ENCODE measurements at places on chromosomes 11 and 22.
A peak's percentile ranks its signal among the peaks of the same experiment; 100 is the strongest.

DNA sequence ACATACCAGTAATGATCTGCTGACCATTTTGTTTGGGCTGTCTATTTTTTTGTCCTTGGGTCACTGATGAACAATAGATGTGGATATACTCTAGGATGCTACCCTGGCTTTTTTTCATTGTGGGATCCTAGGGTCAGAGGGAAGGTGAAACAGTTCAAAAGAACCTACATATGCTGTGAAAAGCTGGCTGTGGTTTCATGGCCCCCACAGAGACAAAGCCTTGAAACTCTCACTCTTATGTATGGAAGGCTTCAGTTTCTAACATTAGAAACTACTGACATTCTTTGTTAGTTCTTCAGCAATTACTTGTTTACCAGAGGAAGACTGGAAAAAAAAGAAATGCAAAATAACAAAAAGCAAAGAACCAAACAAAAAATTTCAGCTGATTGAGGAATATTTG, 250.7 kb downstream of the FAT3 start:
- DNase-seq = no peak

GRCh38 chr11:93059117-93059957, 89.9 kb downstream of the MTNR1B start:
- DNase-seq = peak; percentile 7

- DNase-seq = no peak
Measured at GRCh38 chr11:90250970-90251369, 28.1 kb upstream of the CHORDC1 start.

DNA sequence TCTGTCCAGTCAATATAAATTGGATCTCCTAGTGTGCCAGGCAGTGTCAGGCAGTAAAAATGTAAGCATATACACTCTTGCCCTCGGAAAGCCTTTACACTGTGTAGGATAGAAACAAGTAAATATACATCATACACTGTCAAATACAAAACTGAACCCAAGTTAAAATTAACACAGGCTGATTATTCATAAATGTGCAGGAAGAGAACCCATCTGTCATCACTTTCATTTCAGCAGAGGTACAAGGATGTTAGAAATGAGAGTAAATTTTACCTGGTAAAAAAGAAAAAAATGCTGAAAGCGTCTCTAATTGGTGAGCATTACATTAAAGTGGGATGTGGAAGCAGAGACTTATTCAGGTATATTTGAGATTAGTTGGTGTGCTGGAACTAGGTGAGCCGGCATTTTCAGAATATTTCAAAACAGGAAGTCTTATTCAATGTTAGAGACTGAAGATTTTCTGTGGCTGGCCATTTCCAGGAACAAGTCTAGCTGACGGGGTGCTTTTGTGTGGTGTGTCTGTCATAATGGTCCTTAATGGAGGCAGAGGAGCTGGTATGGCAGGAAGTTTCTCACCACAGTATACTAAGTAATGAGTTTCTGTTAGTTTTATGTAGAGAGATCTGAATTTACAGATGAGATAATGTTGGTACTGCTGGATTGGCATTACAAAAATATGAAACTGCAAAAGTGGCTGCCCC, 192.6 kb downstream of the CASP12 start:
- DNase-seq = no peak

DNA sequence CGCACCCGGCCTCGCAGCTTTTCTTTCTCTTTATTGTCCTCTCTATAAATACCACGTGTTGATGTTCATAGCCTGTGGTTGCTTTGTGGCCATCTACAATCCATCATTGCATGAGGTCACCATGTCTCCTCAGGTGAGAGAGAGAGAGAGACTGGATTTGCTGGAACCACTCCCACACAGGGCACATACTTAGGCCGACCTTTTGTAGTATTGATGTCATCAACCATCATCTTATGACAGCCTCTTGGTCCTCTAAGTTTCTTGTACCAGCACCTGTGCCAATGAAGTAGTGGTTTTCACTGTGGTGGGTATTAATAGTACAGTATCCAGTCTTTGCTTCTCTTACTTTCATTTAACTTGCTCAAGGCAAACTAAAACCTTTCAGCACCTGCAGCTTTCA, 22.8 kb upstream of the P2RY6 start:
- DNase-seq = no peak

DNA sequence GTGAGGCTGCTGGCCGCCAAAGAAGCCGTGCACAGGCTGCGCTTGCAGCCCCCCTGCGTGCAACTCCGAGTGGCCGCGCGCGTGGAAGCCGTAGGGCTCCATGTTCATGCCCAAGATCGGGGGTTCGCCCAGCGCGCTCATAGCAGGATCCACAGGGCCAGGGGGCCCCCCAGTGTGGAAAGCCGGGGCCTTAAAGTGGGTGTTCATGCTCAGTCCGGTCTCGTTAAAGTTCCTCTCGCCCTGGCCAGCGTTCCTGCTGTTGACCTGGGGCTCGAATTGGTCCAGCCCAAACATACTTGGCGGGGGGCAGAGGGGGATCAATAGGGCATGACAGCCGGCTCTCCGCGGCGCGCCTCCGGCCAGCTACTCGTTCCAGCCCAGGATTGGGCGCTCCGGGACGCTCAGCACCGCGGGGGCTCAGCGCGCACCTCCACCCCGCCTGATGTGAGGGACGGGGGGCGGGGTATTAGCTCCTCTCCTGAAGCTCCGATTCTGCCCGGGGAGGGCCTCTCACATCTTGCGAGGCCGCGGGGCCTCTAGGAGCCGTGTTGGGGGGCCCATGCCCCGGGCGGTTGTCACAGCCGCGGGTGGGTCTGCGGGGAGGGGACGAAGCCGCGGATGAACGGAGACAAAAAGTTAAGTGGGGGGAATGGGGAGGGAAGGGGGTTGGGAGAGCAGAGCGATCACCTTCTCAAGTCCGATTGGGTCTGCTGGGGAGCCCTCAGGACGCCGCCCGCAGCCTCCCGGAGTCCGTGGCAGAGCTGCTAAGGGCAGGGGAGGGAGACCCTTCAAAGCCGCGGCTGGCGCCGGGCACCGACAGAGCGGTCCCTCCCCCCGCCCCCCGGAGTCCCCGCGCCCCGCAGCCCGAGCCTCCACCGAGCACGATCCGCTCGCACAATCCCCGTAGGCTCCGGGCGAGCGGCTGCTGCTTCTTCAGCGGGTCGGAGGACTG, 1.0 kb downstream of the MN1 start:
- DNase-seq = no peak

GRCh38 chr11:126594921-126595367, 239.5 kb downstream of the ST3GAL4 start:
- no peak for DNase-seq

DNA sequence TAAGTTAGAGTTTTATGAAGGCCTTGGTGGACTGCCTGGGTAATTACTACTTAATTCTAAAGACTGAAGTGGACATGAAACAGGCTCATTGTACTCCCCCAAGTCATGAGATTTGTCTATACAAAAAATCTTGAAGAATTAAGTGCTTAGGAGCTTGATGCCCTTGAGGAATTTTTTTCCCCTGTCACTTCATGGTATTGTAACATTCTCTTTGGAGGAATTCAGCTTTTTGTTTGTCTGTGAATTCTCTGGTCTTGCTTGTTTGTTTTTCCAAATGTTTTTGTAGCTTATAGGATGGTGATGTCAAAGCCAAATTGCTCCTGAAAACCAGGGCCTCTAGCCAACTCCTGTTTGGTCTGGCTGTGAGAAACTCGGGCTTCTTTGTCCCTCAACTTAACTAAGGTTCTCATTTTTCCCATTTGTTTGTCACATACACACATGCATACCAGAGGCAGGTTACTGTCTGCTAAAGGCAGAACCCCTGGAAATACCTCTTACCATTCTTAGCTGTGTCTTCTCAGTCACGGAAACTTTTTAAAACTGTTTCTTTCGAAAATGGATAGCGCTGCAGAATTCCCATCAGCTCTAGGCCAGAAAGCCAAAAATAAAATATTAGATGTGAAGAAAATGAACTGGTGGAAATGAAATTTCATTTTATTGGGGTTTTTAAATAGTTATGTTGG, 66.9 kb downstream of the AMOTL1 start:
- DNase-seq = no peak

DNA sequence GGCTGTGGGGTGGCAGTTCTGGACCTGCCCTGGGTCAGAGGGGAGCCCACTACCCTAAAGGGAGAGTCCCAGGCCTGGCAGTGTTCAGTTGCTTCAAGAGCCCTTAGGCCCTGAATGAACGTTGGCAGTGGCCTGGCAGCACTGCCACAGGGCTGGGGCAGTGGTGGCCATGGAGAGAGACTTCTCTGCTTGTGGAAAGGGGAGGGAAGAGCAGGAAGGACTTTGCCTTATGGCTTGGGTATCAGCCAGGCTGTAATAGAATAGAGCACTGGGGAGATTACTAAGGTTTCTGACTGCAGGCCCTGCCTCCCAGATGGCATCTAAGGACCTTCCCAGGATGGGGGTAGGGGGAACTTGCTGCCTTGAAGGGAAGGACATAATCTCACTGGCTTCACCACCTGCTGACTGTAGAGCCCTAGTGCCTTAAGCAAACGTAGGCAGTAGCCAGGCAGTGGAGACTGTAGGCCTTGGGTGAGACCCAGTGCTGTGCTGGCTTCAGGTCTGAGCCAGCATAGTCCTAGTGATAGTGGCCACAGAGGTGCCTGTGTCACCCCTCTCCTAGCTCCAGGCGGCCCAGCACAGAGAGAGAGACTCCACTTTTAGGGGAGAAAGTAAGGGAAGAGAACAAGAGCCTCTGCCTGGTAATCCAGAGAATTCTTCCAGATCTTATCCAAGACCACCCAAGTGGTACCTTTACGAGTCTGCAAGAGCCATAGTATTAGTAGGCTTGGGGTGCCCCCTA, 27.6 kb downstream of the PLA2G6 start:
- no peak for DNase-seq

DNA sequence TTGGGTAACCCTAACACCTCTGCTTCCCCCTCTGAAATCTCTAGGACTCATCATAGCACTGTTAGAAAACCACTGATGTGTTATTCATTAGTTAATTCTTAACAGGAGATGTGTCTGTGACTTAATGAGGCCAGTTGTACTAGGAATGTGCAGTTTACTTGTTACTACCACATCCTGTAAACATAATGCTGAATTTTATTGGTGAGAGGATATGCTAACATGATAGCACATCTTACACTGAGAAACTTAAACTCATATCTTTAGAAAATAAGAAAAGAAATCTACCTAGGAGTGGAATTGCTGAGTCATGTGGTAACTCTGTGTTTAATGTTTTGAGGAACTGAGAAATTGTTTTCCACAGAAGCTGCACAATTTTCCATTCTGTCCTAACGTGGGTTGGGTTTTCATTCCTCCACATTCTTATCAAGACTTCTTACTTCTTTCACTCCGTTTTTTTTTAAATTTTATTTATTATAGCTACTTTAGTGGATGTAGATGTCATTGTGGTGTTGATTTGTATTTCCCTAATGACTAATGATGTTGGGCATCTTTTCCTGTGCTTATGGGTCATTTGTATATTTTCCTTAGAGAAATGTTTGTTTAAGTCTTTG, 33.7 kb downstream of the RNF121 start:
- no peak for DNase-seq

DNA sequence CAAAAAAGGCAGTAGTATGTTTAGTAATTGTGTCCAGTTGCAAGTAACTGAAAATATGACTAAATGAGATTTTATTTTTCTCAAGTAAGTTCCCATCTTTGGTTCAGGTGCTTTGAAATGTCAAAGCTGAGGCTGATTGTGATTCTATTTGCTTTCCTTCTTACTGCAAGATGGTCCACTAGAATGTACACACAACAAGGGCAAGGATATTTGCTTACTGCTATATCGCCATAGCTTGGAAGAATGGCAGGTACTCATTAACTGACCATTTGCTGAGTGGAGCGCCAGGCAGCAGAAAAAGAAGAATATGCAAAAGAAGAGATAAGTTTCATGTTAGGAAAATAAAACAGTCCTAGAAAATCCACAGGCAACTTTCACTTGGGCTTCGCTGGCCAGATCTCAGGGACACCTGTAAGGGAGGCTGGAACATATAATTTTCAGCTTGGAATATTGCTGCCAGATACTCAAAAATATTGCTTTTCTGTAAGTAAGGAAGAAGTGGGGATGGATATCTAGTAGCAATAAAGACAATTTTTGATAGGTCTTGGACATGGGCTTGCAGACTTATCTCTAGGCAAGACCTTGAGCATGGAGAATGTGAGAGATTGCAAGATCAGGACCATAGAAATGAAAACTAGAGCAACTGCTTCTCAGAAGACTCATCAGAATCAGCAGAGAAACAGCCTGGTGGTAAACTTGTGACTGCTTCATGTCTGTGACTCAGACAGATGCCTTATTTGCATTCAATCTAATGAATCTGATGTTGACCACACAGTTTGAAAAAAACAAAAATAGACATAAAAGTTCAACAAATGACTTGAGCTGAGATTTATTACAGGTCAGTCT, 44.8 kb upstream of the OR9Q1 start:
- DNase-seq = no peak

DNA sequence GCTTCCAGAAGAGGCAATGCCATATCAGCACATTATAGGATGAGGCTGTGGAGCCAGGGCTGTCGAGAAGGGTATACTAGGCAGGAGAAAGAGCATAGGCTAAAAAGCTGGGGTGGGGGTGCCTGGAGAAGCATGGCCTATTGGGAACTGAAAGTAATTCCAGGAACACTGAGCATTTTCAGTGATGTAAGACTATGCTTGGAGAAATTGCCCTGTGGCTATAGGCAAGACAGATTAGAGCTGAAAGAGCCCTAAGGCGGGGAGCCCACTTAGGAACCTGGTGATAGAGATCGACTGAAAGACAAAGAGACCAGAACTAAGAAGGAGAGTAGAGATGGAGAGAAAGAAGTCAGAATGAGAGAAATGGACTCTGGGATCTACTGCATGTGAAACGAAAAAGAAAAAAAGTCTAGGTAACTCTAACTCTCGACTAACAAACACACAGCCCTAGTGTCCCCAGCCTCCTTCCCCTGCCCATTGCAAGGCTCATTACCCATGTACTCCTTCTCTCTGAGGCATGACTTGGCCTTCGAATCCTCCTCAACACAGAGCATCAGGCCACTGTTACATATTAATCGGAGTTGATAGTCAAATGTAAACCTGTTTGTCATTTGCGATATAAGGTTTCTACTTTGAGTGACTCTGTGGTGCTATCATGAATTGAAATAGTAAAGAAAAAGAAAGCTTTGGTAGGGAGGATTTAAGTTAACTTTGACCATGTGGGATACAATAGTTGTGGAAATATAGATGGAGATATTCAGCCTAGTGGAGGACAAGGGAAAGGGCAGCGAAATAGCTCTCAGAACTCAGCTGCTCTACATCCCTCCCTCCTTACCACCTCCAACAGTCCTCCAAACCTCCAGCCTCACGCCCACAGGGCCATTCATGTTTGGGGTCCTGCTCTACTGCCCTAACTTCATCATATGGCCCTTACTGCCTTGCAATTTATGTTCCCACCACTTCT, 52.3 kb upstream of the BMAL1 start:
- no peak for DNase-seq

- DNase-seq = no peak
Measured at GRCh38 chr22:45642986-45643385, 28.6 kb upstream of the ATXN10 start.

GRCh38 chr22:26581026-26581425, 8.9 kb downstream of the TPST2 start:
- DNase-seq = no peak

DNA sequence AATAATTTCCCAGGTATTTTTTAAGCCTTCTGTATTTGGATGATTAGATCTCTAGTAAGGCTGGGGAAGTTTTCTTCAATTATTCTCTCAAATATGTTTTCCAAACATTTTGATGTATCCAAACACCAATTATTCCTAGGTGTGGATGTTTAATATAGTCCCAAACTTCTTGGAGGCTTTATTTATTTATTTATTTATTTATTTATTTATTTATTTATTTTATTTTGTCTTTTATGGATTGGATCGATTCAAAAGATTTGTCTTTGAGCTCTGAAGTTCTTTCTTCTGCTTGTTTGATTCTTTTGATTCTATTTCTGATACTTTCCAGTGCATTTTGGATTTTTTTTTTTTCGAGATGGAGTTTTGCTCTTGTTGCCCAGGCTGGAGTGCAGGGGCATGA, 2267.9 kb upstream of the RAG2 start:
- DNase-seq = no peak

Measured in K562 (cell line).